ENCODE measurements at places on chromosomes 6 and 20.

DNA sequence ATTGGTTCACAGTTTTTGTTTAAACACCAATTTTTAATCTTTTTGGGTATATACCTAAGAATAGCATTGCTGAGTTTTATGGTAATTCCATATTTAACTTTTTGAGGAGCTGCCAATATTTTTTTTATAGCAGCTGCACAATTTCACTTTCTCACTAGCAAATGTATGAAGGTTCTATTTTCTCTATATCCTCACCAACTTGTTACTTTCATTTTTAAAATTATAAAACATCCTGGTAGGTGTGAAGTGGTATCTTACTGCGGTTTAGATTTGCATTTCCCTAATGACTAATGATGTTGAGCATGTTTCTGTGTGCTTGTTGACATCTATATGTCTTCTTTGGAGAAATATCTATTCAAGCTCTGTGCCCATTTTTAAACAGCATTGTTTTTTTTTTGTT, 452.1 kb downstream of the GRIK2 start:
- DNase-seq: no peak

- no peak for DNase-seq
Measured at GRCh38 chr6:163671791-163672190, 257.3 kb downstream of the QKI start.

GRCh38 chr20:13936781-13937576, 53.4 kb downstream of the SEL1L2 start:
- no peak for DNase-seq

DNA sequence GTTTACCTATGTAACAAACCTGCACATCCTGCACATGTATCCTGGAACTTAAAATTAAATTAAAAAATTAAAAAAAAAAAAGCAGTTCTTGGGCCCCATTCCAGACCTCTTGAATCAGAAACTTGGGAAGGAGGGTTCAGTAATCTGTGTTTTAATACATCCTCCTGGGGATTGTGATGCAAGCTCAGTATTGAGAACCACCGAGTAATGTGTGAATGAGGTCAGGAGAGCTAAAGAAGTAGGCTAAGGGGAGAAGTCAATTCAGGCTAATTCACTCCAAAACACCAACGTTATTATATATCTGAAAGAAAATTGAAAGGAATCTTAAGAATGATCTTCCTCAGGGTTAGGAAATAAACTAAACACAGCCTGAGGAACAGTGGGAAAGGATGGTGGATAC, 120.4 kb downstream of the RNF144B start:
- no peak for DNase-seq

DNA sequence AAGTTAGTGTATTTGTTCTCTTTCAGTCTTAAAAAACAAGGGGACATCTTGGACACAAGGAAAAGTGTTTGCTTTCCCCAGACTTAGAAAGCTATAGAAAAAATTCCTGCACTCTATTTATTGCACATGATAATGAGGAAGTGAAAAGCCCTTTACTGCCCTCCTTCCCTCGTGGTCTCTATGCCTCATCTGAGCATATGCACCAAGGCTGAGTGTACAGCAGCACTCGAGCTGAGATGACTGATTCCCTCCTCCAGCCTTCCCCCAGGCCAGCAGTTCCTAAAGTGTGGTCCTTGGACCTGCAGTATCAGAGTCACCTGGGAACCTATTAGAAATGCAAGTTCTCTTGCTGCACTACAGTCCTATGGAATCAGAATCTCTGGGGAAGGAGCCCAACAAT, 14.3 kb upstream of the LAMP5 start:
- peak; percentile 19 for DNase-seq

GRCh38 chr20:1998715-1999114, 4.9 kb upstream of the PDYN start:
- DNase-seq: no peak

DNA sequence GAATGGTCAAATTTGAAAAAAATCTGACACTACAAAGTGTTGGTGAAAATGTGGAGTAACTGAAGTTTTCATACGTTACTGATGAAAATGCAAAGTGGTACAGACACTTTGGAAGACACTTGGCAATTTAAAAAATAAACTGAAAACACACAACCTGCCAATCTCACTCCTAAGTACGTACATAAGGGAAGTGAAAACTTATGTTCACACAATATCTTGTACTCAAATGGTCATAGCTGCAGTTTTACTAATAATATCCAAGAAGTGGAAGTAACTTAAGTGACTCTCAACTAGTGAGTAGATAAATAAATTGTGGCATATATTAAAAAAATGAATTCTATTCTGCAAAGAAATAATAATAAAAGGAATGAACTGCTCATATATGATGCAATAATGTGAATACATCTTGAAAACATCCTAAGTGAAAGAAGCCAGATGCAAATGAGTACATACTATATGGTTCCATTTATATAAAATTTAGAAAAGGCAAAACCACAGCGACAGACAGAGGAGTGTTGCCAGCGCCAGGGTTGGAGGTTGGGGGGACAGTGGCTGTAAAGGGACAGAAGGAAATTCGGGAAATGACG, 198.2 kb downstream of the ERMARD start:
- DNase-seq: no peak

GRCh38 chr20:5088688-5089087, 31.1 kb downstream of the PCNA start:
- DNase-seq: no peak

DNA sequence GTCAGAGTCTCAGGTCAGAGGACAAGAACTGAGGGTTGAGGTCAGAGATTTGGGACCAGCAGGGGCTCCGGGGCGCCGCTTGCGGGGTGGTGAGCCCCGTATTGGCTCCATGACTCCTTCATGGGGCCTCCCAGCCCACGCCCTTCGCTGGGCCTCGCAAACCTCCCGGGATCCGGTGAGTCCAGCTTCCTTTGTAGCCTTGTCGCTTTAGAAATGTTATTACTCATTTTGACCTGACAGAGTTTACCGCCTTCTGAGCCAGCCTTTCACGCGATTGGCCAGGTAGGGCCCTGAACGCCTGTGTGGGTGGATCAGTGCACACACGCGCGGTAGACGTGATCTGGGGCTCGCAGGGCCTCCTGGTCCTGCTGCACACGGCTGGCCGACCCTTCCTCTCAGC, 181.1 kb downstream of the ERMARD start:
- no peak for DNase-seq

GRCh38 chr6:140107216-140107615, 732.8 kb upstream of the CITED2 start:
- DNase-seq: no peak

DNA sequence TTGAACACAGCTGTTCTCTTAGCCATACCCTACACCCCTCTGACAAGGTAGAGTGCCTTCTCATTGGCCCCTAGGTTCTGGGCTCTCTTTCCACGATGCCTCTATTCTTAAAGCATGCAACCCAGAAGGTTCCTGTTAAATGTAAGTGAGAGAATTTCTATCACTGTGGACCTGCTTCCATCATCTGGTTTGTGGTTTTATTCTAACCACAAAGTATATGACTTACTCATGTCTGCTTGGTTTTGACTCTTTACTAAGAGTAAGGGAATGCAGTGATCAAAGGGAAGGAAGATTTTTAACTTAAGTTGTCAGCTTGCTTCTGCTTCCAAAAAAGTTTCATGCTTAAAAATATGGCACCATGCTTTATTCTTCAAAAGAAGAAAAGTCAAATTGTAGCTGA, 80.2 kb downstream of the ANKEF1 start:
- DNase-seq: peak; percentile 44

DNA sequence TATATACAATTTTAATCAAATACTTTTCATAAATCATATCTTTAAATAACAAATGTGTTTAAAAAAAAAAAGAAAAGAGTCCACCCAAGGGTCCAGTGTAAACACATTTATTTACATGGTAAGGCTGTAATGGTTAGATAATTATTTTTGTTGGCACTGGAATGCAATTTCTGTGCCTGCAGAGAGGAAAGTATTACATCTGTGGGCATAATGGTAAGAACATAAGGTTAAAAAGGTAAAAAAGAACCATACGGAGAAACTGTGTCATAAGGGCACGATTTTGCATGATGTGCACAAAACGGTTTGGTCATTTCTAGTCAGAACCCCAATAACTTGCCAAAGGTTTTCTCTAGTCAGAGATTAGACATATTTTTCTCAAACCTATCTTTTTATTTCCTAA, 54.3 kb downstream of the RWDD2A start:
- no peak for DNase-seq

DNA sequence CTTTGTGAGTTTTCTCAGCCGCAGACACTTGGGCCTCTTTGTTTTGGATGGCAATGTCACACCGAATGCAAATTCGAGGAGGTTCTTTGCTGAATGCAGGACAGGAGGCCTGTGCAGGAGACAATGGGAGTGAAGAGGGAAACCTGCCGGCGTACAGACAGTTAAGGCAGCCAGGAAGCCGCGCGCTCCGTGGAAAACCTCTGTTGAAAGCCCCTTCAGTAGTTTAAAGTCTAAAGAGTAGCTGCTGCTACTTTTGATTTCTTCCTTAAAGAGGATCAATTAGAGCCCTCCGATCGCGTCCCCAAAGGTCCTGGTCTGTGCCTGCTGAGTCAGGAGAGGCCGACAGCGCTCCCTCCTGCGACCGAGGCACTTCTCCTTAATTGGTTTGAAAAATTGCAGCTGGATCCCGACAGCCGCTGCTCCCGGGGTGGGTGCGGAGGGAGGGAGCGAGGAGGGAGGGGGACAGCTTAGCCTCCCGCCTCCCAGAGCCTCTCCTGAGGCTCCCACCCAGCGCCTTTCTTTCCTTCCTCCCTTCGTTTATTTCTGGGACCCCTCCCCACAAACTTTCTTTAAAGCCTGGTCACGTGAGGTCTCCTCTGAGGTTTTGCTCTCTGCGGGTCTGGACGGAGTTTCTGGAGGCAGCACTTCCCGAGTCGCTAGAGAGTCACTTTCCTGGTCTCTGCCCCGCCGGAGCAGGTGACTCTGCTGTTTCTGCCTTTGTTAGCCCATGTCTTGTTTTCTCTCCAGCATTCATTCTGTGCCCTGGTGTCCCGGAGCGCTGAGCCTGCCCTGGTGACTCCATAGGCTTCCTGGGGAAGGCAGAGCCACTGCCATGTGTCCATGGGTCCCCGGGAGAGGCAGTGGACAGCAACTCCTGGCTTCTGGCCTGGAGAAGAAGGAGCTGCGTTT, 22.3 kb upstream of the RPP40 start:
- DNase-seq: peak; percentile 75

DNA sequence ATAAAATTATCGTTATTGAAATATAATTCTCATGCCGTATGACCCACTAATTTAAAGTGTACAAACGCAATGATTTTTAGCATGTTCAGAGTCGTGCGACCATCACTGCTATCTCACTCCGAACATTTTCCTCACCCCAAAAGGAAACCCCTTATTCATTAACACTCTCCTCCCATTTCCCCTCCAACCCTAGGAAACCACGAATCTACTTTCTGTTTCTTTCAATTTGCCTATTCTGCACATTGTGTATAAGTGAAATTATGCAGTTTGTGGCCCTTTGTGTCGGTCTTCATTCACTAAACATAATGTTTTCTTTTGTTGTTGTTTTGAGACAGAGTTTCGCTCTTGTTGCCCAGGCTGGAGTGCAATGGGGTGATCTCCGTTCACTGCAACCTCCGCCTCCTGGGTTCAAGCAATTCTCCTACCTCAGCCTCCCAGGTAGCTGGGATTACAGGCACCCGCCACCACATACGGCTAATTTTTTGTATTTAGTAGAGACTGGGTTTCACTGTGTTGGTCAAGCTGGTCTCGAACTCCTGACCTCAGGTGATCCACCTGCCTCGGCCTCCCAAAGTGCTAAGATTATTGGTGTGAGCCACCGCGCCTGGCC, 99.7 kb upstream of the ZNF217 start:
- no peak for DNase-seq

- no peak for DNase-seq
Measured at GRCh38 chr6:148501178-148501590, 158.5 kb downstream of the SASH1 start.
